H1 (cell line): ENCODE measurements at places on chromosomes 2 and 18.

DNA sequence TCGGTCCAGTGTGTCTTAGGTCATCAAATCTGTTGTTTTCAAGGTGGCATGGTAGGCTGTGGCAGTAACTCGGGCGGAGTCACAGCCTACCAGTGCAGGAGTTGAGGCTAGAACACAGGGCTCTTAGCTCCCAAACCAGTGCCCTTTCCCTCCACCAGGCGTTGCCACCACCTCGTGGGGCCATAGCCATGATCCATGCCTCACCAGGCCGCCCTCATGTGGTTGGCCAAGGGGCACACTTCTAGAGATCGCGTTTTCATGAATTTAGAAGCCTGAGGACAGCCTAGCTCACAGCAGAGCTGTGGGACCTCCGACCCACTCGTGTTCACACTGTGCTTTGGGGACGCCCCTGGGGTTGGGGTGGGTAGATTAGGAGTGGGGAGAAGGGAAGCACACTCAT is 10.6 kb downstream of the SEC11C start:
- no peaks in the 10 kb centered on the region for H3K27me3 ChIP-seq
- H3K4me3 ChIP-seq, result no peak overlapping the region
- DNase-seq, result no peak
- H3K27ac ChIP-seq, result no peak overlapping the region
- H3K36me3 ChIP-seq, result no peaks in the 10 kb centered on the region

GRCh38 chr2:226763320-226763719 is 36.3 kb downstream of the IRS1 start:
- DNase-seq, result no peak
- no peaks in the 10 kb centered on the region for H3K4me1 ChIP-seq
- H3K27ac ChIP-seq, result no peak overlapping the region
- no peaks in the 10 kb centered on the region for H3K27me3 ChIP-seq
- H3K4me3 ChIP-seq, result no peak overlapping the region
- H3K36me3 ChIP-seq, result 0 out of 2 replicates have a peak, but pooled peaks cover 2% of the 10 kb centered on the region

GRCh38 chr18:79733135-79733701 is 53.6 kb downstream of the CTDP1 start:
- no peaks in the 10 kb centered on the region for H3K4me1 ChIP-seq
- H3K27ac ChIP-seq, result no peak overlapping the region
- peaks cover 54% of the 10 kb centered on the region for H3K36me3 ChIP-seq
- H3K4me3 ChIP-seq, result no peak overlapping the region
- H3K27me3 ChIP-seq, result no peaks in the 10 kb centered on the region
- DNase-seq, result no peak

GRCh38 chr2:68784188-68784587 is 49.6 kb downstream of the ARHGAP25 start:
- no peak for DNase-seq
- H3K27ac ChIP-seq, result no peak overlapping the region
- H3K27me3 ChIP-seq, result no peaks in the 10 kb centered on the region
- no peaks in the 10 kb centered on the region for H3K36me3 ChIP-seq
- H3K4me1 ChIP-seq, result no peaks in the 10 kb centered on the region

- H3K27ac ChIP-seq, result no peak overlapping the region
- DNase-seq, result no peak
- H3K27me3 ChIP-seq, result peaks cover 13% of the 10 kb centered on the region
- H3K36me3 ChIP-seq, result no peaks in the 10 kb centered on the region
- 0 out of 2 replicates have a peak, but pooled peaks cover 2% of the 10 kb centered on the region for H3K4me1 ChIP-seq
Measured at GRCh38 chr2:240834377-240834975, 14.5 kb upstream of the KIF1A start.

DNA sequence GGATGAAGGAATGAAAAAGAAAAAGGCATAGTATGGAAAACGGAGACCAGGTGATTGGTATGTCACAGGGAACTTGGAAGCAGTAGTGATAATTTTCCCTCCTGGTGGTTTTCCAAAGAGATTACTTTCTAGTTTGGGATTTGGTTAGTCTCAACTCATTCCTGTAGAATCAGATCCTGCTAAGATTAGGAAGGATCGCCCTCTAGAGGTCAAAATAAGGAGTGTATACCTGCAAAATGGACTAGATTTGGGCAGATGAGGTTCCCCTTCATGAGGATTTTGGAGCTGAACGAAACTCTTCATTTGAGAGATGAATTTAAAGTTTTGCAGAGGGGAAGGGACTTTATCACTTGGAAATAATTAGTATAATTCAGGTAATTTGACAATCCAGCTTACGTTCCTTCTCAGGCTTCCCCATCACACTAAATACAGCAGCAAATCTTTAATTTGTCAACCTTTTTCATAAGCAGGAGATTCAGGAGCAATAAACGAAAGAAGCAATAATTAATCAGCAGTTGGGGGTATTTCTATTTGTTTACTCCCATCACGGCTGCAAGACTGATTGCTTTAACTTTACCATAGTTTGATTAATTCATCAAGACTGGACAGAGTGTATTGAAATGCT is 65.2 kb downstream of the CCDC195 start:
- no peaks in the 10 kb centered on the region for H3K27me3 ChIP-seq
- DNase-seq, result no peak
- no peak overlapping the region for H3K4me3 ChIP-seq

- no peaks in the 10 kb centered on the region; the same call in none of the 2 replicates for H3K36me3 ChIP-seq
- DNase-seq, result no peak
- no peak overlapping the region for H3K27ac ChIP-seq
- H3K27me3 ChIP-seq, result no peaks in the 10 kb centered on the region
- H3K4me1 ChIP-seq, result no peaks in the 10 kb centered on the region
Measured at GRCh38 chr18:11880586-11881304, 27.4 kb downstream of the MPPE1 start.

- H3K4me3 ChIP-seq, result no peak overlapping the region
- H3K27me3 ChIP-seq, result no peaks in the 10 kb centered on the region
- no peaks in the 10 kb centered on the region for H3K36me3 ChIP-seq
- H3K27ac ChIP-seq, result no peak overlapping the region
- H3K4me1 ChIP-seq, result no peaks in the 10 kb centered on the region
Measured at GRCh38 chr2:45675263-45675812, 23.9 kb downstream of the PRKCE start.

- peaks cover 3% of the 10 kb centered on the region for H3K4me1 ChIP-seq
- DNase-seq, result peak; percentile 66
- no peak overlapping the region for H3K4me3 ChIP-seq
- H3K36me3 ChIP-seq, result no peaks in the 10 kb centered on the region
- H3K27ac ChIP-seq, result no peak overlapping the region
Measured at GRCh38 chr2:238106339-238106697, 6.2 kb downstream of the ESPNL start.

DNA sequence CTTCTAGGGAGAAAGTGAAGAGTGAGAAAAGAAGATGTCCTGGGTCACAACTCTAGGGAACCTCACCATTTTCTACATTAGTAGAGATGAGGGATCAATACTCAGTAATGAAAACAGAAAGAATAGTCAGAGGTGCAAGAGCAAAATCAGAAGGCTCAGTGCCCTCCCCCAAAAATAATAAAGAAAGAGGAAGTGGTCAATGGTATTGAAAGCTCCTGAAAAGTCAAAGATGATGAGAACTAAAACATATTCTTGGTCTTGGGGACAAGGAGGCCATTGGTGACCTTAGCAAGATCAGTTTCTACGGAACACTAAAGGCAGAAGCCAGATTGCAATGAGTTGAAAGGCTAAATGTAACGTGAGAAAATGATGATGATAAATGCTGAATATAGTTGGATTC is 24.5 kb upstream of the MYO1B start:
- no peaks in the 10 kb centered on the region for H3K36me3 ChIP-seq
- no peak overlapping the region for H3K27ac ChIP-seq
- H3K4me3 ChIP-seq, result no peak overlapping the region
- H3K27me3 ChIP-seq, result peaks cover 1% of the 10 kb centered on the region

DNA sequence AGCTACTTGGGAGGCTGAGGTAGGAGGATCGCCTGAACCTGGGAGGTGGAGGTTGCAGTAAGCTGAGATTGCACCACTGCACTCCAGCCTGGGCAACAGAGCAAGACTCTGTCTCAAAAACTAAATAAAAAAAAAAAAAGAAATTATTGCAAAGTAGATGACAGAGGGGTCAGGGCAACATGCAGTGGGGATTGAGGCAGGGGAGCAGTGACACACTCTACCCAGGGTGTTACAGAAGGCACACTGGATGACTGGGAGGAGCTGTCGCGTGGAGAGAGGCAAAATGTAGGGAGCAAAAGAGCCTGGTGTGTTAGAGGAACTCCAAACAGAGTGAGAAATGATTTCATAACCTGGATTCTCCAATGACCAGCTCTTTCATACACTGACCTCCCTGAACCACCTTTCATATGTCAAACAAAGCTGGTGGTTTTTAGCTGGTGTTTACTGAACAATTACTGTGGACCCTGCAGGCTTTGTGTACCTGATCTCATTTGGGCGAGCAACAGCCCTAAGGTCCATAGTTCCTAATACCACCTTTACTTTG is 22.1 kb downstream of the FBXO41 start:
- no peaks in the 10 kb centered on the region for H3K27me3 ChIP-seq
- H3K36me3 ChIP-seq, result peaks cover 7% of the 10 kb centered on the region; the same call in 1 of the 2 replicates
- no peak for DNase-seq
- peaks cover 4% of the 10 kb centered on the region; the same call in 1 of the 2 replicates for H3K4me1 ChIP-seq
- H3K4me3 ChIP-seq, result no peak overlapping the region

GRCh38 chr2:233112776-233113452 is 52.8 kb downstream of the INPP5D start:
- H3K4me3 ChIP-seq, result no peak overlapping the region
- no peak overlapping the region for H3K27ac ChIP-seq
- H3K36me3 ChIP-seq, result no peaks in the 10 kb centered on the region
